ENCODE measurements at places on chromosomes 7 and 10.

GRCh38 chr7:98802781-98803110 lies 67.1 kb downstream of the TMEM130 start:
- no peak for DNase-seq

DNA sequence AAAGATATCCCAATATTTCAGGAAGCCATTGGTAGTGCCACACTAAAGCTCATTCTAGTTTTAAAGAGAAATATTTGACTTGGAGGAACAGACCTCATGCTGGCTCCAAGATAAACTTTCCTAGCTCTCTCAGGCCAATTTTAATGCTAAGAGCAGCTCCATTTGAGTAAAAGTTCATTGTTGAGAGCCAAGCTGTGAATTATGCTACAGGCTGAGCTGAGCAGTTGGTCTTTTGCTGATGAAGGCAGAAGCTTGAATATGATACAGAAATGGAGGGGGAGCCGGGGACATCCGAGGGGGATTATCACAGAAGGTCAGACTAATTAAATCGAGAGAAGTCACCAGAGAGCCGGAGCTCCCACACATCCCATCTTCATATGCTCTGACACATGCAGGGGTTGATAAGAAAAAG lies 175.7 kb upstream of the AUTS2 start:
- DNase-seq, result no peak

DNA sequence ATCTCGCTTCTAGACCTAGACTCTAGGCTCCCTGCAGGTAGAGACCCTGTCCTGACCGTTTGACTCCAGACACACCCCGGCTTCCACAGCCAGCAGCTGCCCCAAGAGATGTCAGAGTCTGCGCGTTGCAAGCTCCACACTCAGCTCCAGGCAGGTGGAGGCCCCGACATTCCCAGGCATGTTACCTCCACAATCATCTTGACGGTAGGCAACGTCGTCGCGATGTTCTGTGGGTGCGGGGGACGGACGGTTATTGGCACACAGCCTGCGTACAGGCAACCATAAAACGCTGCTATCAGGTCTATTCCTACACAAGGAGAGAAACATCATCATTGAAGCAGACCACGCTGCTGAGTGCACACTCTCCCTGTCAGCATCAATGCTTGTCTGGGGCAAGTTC lies 213.2 kb downstream of the ZMYND11 start:
- DNase-seq, result no peak

DNA sequence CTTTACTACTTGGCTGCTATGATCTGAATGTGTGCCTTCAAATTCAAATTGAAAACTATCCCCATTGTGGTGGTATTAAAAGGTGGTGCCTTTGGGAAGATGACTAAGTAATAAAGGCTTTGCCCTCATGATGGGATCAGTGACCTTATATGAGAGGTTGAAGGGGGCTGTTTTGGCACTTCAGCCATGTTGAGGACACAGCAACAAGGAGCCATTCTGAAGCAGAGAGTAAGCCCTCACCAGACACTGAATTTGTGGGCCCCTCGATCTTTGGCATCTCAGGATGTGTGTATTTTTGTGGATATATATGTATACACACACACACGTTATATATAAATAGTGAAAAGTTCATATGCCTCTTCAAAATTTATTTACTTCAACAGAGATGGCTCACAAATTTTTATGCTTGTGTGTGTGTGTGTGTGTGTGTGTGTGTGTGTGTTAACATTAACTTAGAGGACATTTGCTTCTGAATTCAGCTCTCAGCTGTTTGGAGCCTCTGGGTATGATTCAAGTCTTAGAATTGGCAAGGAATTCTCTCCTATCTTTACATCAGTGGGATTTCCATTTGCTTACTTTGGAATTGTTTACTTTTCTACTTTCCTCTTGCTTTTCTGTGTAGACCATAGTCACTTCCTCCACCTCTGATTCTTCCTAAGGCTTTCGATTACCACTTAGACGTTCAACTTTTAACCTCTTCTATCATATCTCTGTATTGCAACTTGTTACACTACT lies 66.6 kb downstream of the MAGI2 start:
- no peak for DNase-seq

DNA sequence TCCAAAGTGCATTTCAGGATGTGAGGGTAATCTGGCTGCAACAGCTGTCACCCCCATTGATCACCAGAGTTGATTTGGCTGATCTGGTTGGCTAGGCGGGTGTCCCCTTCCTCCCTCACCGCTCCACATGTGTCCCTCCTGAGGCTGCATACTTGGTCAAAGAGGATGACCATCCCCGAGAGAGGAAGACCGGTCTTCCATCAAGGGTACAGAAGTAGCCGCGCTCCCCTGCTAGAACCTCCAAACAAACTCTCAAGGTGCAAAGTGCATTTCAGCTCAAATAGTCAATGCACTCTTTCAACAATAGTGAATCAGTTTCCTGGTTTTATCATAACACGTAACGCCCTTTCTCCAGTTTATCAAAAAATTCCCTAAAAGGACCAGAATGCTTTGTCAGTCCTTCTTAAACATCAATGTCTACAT lies 44.6 kb downstream of the CARD11 start:
- no peak for DNase-seq

Data from NCI-H1436 (cell line).